Ascending aorta (tissue), 2 donors: ENCODE measurements at places on chromosomes 11 and 22.

DNA sequence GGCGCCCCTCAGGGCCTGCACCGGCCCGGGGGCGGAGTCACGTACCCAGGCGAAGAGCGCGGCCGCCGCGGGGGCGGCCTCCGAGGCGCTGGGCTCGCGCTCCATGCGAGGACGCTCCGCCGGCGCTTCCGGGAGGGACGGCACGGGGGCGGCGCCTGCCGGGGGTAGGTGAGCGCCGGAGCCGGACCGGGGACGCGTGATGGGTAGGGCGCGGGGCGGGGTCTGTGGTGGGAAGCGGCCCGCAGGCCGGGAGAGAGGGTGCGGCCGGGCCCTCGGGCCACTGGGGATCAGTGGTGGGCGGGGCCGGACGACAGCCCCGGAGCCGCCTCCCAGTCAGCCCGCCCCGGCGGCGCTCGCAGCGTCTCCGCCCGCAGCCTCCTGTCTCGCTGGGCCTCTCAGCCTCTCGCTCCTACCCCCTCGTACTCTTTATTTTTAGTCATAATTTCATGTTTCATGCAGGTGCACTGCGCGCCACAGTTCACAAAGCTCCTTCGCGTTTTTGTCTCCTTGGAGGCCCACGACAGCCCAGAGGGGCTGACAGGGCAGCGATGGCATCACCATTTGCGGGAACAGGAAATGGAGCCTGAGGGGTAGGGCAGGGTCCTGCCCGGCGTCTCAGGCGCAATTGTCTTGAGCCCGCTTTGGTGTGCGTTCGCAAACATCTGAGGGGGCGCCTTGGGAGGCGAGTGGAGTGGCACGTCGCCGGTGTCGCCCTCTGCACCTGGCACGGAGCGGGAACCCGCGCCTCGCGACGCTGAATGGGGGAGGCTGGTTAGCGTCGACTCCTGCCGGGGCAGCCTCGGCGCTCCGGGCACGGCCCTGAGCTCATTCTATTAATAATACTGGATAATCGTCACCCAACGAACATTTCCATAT, at the start of gene SERGEF:
TSS of gene SERGEF (minus strand) at position 142 of the 876 bp plus-strand sequence. CDS start at position 105, 37 bp downstream.
- H3K4me3 ChIP-seq = peak within 1 kb of the TSS; percentile 97
- peak within 1 kb of the TSS; percentile 98 for H3K27ac ChIP-seq
- peak; percentile 96 for DNase-seq
- no peaks in the 10 kb centered on the region for H3K36me3 ChIP-seq
- no peaks in the 10 kb centered on the region for H3K27me3 ChIP-seq
- H3K4me1 ChIP-seq = no peaks in the 10 kb centered on the region

- no peak overlapping the region for H3K4me3 ChIP-seq
- no peaks in the 10 kb centered on the region for H3K36me3 ChIP-seq
- DNase-seq = no peak
Observed at GRCh38 chr11:43515090-43515489, 156.4 kb downstream of the TTC17 start.

DNA sequence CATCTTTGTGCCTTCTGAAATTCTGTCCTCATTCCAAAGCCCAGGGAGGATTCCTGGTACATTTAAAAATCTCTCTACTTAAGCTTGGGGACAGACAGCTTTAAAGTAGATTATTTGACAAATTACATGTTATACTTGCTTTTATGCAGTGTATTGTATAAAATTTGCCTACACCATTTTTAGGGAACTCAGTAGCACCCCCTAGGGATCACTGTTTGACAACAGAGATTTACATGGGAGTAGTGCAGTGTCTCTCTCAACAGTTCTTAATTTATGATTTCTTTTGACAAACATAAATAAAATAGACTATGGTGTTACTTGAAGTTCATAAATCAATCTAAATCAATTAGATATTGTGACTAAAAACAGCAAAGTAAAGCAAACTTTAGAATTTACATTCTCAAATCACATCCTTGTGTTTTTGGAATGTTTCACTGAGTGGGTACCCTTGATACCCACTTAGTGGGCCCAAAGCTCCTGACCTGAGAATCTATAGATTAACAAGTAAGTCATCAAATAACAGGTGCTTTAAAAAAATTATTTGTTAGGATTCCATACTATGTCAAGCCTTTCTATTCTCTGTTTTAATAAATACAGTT, 428.8 kb downstream of the DYNC2H1 start:
- H3K27me3 ChIP-seq = no peaks in the 10 kb centered on the region
- no peaks in the 10 kb centered on the region for H3K36me3 ChIP-seq
- no peak for DNase-seq

DNA sequence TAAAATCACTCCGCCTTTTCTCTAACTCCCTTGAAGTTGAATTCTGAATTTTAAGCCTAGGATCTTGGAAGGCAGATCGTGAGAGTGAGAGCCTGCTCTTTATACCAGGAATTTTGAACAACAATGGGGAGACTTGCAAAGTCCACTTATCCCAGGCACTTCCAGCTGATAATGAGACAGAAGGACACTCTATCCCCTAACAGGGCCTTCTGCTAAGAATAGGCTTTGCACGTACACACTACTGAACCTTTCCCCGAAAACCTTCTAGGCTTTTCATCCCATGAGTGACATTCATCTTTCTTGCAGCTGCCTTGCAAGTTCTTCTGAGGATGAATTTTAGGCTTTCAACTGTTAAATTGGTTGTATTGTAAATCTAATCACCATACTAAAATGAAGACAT, 44.0 kb upstream of the WT1 start:
- H3K4me1 ChIP-seq = no peaks in the 10 kb centered on the region
- no peak overlapping the region for H3K4me3 ChIP-seq
- H3K27me3 ChIP-seq = no peaks in the 10 kb centered on the region

DNA sequence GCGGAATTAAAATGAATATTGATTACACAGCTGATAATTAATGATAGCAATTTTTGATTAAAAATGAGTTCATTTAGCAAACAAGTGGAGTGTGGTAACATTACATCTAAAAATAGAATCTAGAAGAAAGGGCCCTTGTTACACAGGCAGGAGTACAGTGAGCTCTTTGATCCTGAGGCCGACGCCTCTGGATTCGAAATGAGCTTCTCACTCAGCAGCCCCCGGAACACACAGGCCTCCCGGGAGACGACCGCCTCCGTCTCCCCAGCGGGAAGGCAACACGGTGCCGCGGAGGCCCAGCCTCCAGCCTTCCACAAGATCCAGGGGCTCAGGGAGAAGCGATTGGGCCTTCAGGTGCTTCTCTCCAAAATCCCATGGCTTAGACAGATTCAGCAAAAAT, 379.1 kb downstream of the BRD1 start:
- no peaks in the 10 kb centered on the region for H3K36me3 ChIP-seq
- H3K27me3 ChIP-seq = no peaks in the 10 kb centered on the region
- no peak overlapping the region for H3K4me3 ChIP-seq

DNA sequence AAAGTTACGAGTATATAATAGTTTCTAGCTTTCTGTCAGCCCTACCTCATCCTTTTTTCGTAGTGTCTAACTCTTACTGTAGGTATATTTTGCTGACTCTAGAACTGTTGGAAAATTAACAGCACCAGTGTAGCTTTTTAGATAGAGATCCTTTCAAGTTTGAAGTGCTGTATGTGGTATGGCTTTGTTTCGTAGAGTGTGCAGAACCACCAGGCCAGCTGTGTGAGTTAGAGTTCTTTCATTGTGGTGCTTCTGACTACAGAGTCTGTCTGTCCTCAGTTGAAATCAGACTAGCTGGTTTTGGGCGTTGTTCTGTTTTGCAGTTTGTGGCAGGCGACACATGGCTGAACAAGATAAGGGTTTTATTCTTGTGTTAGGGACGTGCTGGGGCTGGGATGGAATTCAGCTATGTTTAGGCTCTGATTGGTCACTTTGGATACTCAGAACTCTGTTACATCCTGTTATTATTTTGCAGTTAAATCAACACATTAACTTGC, 3.2 kb downstream of the ARHGEF12 start:
- peak overlapping the region; percentile 91 for H3K4me3 ChIP-seq
- no peaks in the 10 kb centered on the region for H3K27me3 ChIP-seq
- no peaks in the 10 kb centered on the region for H3K36me3 ChIP-seq
- DNase-seq = no peak
- H3K4me1 ChIP-seq = peaks cover 7% of the 10 kb centered on the region

DNA sequence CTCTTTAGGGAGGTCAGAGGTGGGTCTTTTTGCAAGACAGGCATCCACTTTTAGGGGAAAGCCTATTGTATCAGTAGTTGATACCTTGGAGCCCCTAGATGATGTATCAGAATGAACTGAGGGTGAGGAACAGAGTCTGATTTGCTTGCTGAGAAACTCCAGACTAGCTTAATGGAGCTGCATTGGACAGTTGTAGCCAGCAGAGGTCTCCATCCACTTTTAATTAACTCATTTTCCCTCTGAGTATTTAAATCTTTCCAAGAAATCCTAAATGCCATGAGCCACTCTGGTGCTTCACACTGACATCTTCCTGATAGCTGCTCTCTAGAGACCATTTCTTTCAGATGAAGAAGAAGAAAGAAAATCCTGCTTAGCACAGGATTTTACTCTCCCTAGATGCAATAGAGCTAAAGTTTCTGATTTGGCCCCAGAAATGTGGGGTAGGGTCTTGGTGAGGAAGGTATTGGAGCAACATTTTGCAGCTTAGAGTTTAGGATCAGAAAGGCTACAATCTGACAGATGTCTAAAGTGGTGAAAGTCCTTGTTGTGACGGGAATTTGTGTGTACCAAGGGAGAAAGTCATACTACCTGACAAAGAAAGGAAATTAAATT, 38.0 kb downstream of the EXT2 start:
- no peak overlapping the region for H3K27ac ChIP-seq
- no peak for DNase-seq
- peaks cover 11% of the 10 kb centered on the region for H3K36me3 ChIP-seq
- H3K4me3 ChIP-seq = no peak overlapping the region
- no peaks in the 10 kb centered on the region for H3K27me3 ChIP-seq

DNA sequence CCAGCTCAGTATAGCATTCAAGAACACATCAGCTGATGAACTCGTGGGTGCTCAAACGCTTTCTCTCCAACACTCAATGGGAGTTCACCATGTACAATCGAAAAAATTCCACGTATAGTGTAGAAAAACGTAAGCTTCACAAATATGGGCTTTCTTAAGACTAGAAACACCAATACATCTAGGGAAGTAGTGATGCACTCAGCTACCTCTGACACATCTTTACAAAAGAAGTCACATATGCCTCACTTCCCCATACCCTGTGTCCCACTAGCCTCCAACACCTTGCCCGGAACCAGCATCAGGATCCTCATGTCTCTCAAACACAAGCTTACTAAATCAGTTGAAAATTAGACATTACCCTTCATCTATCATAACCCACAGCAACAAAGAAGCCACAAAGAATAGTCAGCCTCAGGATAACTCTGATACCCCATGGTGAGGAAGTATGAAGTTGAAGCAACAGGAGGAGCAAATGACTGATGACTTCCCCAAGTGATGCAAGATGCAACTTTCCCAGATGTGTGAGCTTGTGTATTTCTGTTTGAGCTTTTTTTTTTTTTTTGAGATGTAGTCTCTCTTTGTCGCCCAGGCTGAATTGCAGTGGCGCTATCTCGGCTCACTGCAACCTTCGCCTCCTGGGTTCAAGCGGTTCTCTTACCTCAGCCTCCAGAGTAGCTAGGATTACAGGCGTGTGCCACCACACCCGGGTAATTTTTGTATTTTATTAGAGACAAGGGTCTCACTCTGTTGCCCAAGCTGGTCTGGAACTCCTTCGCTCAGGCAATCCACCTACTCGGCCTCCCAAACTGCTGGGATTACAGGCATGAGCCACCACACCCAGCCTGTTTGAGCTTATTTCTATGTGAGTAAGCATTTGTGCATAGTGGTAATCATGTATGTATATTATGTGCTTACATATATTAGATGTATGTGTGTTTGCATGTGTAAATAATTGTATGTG, 8.5 kb upstream of the DENND5A start:
- no peaks in the 10 kb centered on the region for H3K36me3 ChIP-seq
- no peak overlapping the region for H3K4me3 ChIP-seq
- no peak for DNase-seq
- H3K27me3 ChIP-seq = no peaks in the 10 kb centered on the region
- no peaks in the 10 kb centered on the region for H3K4me1 ChIP-seq
- H3K27ac ChIP-seq = no peak overlapping the region
